ENCODE measurements at places on chromosomes 2 and 18.

GRCh38 chr18:21341141-21341540 lies 99.1 kb downstream of the GREB1L start:
- DNase-seq: no peak

GRCh38 chr2:28326469-28326805 lies 66.2 kb upstream of the FOSL2 start:
- DNase-seq: no peak

- DNase-seq: no peak
Measured at GRCh38 chr2:138838851-138839620, 58.8 kb upstream of the NXPH2 start.

GRCh38 chr18:58195278-58195765 lies 151.3 kb downstream of the NEDD4L start:
- no peak for DNase-seq

DNA sequence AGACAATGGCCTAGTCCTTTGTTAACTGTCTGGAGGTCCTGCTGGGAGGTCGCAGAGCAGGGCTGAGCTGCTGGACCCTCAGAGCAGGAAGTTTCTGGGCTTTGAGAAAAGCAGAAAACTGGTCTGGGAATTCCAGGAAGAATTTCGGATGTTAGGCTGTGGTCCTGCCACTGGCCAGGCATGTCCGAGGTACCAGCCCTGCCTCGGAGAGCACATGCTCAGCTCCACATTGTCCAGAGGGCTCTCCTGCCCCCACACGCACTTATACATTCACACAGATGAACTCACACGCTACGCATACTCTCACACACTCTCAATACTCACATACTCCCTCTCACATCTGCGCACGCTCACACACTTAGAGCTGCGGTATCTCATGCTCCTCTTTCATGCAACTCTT lies 146.1 kb downstream of the NCK2 start:
- no peak for DNase-seq

DNA sequence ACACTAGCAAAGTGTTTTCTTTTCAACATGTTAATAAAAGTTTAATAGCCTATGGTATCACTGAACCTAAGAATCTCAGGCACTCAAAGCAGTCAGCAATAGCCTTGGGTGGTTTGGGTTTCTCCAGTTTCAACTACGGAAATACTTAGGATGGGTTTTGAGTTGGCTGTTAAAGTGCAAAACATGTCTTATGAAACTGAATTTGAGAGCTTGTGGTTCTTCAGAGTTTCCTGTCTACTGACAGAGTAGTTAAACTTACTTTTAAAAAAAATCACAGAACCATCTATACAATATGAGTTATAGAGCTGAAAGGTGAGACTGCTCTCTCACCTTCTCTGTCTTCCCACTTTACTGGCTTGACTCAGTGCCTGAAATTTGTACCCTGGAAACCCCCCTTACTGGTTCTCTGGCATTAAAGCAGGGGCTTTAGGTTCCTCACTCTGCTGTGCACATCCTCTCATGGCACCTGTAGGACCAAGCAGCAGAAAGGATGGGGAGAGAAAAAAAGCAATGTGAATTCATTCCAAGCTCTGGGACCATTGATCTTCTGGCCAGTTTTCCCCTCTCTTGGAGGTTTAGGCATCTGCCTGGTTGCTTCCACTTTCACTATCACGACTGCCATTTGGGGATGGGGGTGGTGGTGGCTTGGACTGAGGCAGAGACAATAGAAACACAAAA lies 18.1 kb downstream of the CCDC141 start:
- DNase-seq: no peak

DNA sequence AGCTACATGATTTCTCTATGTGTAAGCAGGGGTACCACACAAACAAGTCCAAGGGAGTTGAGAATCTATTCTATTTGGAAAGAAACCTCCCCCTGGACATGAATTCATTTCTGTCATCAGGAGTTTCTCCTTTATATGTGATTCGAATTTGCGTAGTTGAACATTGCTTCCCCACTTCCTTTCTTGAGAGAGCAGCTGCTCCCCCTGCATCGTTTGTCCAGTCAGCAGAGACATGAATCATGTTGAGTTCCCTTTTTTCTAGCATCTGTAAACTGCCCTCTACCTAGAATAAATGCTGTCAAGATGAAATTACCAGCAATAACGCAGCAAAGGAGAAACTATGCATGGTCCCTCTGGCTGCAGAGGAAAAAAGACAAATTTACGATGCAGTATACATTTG lies 73.8 kb downstream of the KIF5C start:
- no peak for DNase-seq

- DNase-seq: no peak
Measured at GRCh38 chr2:235373171-235373570, 120.7 kb upstream of the AGAP1 start.

GRCh38 chr2:200502196-200502595 lies 7.7 kb downstream of the KCTD18 start:
- no peak for DNase-seq

- no peak for DNase-seq
Measured at GRCh38 chr2:129379411-129379810, 600.1 kb upstream of the RAB6C start.

DNA sequence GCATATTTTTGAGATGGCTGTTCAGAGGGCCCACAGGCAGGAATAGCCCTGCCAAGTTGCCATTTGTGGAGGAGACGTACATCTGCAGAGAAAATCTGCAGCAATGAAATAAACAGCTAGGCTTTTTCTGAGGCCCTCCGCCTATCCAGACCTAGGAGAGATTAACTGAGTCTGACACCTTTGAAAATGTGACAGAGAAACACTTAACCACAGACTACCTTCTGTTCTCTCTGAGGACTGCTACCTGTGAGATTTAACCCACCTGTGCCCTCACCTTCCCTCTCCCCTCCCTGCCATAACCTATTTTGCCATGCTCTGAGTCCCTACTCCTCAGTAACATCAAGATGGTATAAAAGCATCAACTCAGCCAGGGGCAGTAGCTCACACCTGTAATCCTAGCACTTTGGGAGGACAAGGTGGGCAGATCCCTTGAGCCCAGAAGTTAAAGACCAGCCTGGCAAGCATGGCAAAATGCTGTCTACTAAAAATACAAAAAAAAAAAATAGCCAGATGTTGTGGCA lies 160.3 kb downstream of the TGIF1 start:
- DNase-seq: no peak

DNA sequence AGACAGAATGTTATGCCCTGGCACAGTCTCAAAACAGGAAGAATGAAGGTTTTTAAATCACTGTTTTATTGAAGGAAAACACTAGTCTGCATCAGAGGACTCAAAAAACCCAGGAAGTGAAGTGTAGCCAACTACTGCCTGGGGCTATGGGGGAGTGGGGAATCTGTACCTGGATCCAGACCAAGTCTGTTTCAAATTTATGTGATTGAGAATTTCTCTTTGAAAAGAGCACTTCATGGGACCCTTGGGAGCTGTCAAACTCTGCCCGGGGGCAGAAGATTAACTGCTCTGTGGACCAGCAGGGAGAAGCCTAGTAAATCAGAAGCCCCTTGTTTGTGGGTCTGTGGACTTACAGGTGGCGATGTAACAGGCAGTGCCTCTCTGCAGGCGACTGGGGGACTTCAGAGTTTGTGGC lies 45.3 kb upstream of the TANC1 start:
- no peak for DNase-seq

- no peak for DNase-seq
Measured at GRCh38 chr2:182668671-182669070, 47.4 kb upstream of the DNAJC10 start.

- DNase-seq: no peak
Measured at GRCh38 chr2:85578243-85579180, 1.1 kb downstream of the VAMP8 start.

DNA sequence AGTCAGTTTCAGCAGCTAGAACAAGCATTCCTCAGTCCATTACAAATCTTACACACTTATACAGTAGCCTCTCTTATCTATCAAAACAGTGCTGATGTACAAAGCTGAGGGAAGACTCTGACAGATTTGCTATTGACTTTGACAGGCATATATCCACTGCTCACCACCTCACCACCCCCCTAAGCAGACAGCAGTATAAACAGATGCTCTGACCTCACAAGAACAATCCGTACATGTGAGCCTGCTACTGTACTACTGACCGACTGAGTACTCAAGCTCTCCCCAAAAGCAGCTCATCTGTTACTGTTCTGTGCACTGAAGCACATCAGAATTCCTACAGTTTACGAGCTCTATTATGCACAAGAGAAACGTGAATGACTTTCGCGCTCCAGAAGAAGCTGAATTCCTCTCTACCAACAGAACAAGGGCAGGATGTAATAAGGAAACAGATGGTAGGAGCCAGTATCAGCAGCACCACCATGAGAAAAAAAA lies 95.6 kb upstream of the PDE1A start:
- DNase-seq: no peak

DNA sequence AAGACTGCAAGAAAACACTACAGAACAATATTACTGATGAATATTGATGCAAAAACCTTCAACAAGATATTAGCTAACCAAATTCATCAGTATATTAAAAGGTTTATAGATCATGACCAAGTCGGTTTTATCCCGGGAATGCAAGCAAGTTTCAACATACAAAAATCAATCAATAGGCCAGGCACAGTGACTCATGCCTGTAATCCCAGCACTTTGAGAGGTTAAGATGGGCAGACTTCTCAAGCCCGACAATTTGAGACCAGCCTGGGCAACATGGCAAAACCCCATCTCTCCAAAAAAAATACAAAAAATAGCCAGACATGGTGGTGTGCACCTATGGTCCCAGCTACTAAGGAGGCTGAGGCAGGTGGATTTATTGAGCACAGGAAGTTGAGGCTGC lies 82.9 kb downstream of the FSIP2 start:
- DNase-seq: no peak

DNA sequence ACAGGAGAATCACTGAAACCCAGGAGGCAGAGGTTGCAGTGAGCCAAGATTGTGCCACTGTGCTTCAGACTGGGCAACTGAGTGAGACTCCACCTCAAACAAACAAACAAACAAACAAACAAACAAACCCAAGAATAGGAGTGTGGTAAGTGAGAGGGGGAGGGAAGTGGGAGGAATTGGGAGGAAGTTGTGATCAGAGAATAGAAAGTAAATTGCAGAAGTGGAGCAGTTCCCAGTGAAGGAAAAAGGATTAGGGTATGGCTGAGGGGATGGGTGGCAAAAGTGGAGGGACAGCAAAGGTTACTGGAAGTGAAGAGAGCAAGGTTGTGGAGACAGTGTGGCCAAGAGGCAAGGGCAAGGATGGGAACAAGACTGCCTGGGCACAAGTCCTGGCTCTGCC lies 41.1 kb upstream of the C1GALT1C1L start:
- no peak for DNase-seq

- no peak for DNase-seq
Measured at GRCh38 chr2:19833978-19834377, 67.8 kb downstream of the TTC32 start.

GRCh38 chr2:172985139-172985892 lies 90.3 kb upstream of the MAP3K20 start:
- DNase-seq: no peak

DNA sequence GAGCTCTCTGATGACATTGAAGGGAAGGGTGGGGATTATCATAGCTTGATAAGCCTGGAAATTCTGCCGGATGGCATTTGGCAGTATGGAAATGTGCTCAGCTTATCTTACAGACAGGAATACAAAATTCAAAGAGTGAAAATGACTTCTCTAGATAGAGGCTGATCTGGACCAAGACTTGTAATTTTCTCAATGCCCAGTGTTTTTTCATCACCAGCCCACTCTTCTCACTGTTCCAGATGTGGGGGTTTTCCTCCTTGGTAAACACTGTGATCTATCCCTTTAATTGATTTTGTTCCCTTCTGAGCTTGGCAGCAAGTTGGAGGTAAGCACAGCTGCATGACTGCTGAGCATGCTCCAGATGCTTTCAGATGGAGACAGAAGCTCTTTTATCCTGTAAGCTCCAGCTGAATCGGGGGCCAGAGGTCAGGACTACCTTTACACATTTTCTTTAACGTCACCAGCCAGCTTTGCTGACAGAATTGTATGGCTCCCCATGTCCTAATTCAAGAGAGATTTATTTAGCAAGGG lies 287.4 kb upstream of the TCF4 start:
- DNase-seq: no peak

GRCh38 chr2:201172279-201172678 lies 10.7 kb upstream of the CASP10 start:
- no peak for DNase-seq

All from effector CD4-positive, alpha-beta T cell (primary cell).